ENCODE measurements at places on chromosomes 7 and 10.

DNA sequence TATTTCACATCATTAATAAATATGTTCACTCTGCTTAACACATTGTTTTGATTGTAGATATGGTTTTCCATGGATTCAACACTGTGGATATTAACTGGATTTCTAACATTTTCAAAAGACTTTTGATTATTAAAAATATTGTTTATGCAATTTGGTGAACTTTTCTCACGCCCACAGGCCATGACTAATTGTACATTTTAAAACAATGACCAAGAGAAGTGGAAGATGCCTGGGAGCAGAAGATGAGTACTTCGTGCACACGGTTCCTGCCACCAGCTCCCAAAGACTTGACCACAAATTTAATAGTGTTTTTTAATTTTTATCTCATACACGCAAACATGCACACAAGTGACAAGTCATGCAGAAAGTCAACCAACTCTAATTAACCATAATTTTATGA is 451.0 kb upstream of the ADARB2 start:
- DNase-seq = no peak

GRCh38 chr10:127910464-127910770 is 3.5 kb downstream of the PTPRE start:
- DNase-seq = no peak

DNA sequence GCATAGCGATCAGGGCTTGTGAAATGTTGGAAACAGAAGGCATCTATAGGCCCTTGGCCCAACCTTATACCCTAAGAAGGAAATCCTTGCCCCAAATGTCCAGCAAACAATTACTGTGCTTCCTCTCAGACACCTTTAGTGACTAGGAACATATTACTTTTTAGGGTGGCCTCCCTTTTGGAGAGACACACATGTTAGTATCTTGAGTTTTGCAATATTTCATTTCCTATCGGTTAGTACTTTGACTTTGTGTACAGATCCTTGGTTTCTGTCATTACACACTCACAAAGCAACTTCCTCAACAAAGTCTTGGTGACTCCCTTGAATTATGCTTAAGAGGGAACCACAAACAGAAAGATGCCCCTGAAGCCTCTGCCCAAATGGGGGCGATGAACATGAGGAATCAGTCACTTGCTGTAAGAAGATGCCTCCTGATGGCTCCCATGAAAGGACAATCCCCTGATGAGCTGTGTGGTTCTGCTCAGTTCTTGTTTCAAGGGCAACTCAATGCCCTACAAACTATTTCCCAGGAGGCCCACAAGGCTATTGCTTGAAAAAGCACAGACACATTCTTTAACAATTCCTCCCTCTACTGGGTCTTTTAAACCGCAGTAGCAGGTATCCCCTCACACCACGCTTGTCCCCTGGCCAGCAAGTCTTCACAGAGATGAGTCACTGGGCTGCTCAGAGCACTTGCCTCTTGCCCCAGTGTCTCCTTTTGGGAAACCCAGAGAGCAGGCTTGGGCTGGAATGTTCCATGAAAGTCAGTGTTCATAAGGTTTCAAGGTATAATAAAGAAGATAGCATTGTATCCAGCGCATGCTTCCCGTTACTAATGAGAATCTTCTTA is 196.2 kb downstream of the FANK1 start:
- DNase-seq = no peak

- no peak for DNase-seq
Observed at GRCh38 chr7:105304040-105304895, 84.5 kb downstream of the SRPK2 start.

- no peak for DNase-seq
Observed at GRCh38 chr10:59805014-59805413, 51.8 kb upstream of the MRLN start.

GRCh38 chr10:6892864-6893263 is 312.8 kb upstream of the PRKCQ start:
- no peak for DNase-seq

GRCh38 chr10:26780106-26780792 is 80.5 kb downstream of the ABI1 start:
- DNase-seq = no peak

GRCh38 chr7:84784450-84784849 is 402.4 kb downstream of the SEMA3D start:
- no peak for DNase-seq
